ENCODE measurements at places on chromosomes 7 and 10.
A peak's percentile ranks its signal among the peaks of the same experiment; 100 is the strongest.

GRCh38 chr10:113982296-113982695, 61.4 kb upstream of the ADRB1 start:
- DNase-seq: no peak

GRCh38 chr10:20200758-20201157, 384.5 kb downstream of the PLXDC2 start:
- DNase-seq: no peak

DNA sequence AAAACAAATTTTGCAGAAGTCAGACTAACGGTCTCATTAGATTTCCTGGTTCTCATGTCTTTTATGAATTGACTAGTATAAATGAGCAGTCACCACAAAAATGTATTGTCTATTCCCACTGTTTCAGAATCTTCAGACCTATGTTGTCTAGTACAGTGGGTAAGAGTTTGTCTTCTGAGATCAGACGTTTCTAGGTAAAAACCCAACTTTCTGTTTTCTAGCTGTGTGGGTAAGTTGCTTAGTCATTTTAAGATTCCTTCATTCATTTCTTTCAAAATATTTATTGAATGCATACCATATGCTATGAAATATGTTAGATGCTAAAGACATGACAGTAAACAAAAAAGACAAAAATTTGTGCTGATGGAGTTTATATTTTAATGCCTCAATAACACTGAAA, 156.3 kb downstream of the POLR1F start:
- no peak for DNase-seq

- DNase-seq: no peak
Measured at GRCh38 chr10:120508393-120508792, 51.4 kb downstream of the PLPP4 start.

DNA sequence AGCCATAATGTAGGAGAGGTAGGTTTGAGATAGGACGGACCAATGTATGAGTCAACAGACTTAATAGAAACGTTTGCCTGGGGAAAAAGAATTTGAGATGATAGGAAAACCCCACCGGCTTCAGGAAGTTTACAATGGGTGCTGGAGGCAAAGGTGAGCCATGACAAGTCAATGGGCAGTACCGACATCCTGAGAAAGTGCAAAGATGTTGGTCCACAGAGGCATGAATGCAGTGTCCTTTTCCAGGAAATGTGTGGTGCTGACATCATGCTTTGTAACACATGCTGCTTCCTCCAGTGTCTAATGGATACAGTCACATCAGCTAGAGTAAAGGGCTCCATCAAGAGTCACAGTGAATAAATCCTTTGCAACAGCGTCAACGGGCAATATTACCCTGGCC, 533.6 kb downstream of the INHBA start:
- no peak for DNase-seq

DNA sequence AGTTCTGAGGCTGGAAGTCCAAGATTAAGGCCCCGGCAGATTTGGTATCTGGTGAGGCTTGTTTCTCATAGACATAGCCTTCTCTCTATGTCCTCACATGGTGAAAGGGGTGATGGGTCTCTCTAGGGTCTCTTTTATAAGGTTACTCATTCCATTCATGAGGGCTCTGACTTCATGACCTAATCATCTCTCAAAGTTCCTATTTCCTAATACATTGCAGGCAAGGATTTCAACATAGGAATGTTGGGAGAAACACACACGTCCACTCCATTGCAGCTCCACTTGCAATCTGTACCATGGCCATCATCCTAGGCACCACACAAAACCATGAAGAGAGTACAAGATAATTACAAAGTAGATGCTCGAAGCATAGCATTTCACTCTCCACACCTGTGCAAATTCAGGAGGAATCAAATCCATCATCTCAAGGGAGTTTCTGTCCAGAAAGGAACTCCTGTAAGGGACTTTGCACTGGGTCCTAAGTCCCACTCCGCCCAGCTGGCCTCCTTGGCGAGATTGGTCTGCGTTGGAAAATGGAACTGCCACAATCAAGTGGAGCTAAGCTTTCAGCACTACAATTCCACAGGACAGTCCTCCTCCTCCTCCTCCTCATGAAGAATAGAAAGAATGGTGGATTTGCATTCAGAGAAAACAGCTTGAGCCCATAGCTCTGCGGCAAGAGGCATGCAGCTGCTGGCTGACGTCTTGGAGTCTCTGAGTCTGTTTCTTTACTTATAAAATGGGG, 8.8 kb downstream of the DDC start:
- DNase-seq: no peak

DNA sequence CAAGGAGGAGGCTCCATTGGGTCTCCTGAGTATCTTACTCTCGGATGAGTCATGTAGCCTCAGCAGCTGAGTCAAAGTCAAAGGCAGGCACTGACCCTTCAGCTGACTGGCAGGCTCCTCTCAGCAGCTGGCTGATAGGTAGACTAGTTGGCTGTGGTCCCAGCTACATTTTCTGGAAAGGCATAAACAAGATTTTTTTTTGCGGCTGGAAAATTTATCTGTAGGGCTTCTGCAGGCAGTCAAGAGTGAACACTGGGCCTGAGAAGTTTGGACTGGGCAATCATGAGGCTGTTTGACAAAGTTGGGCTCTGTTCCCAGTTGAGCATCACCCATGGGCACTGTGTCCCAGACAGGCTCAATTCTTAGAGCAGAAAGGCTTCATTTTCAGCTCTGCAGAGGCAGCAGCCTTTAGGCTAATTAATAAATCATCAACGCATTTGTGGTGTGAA, 796.2 kb downstream of the CCSER2 start:
- peak; percentile 74 for DNase-seq

- DNase-seq: no peak
Measured at GRCh38 chr10:29028486-29028885, 260.4 kb upstream of the LYZL1 start.

DNA sequence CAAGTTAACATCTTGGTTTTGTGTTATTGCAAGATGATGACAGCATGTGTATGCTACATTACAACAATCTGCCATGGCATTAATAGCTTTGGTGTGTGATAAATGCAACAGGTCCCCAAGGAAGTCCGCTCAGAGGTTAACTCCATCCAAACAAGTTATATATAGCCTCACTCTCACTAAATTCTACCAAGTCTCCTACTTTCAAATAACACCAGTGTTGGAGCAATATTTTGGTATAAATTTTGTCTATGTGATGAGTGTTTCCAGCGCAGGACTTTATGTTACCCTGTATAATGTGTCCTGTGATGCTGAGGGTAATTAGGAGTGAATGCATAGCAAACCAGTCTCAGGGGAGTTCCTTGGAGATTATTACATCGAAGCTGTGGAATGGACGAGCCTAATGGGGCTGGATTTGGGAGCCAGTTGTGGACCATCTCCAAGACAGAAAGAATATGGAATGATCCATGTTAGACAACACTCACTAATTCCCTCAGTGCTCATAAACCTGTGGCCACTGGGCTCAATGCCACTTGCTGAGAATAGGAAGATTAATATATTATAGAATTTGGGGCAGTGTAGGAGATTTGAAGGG, 127.6 kb upstream of the CXCL12 start:
- DNase-seq: no peak

DNA sequence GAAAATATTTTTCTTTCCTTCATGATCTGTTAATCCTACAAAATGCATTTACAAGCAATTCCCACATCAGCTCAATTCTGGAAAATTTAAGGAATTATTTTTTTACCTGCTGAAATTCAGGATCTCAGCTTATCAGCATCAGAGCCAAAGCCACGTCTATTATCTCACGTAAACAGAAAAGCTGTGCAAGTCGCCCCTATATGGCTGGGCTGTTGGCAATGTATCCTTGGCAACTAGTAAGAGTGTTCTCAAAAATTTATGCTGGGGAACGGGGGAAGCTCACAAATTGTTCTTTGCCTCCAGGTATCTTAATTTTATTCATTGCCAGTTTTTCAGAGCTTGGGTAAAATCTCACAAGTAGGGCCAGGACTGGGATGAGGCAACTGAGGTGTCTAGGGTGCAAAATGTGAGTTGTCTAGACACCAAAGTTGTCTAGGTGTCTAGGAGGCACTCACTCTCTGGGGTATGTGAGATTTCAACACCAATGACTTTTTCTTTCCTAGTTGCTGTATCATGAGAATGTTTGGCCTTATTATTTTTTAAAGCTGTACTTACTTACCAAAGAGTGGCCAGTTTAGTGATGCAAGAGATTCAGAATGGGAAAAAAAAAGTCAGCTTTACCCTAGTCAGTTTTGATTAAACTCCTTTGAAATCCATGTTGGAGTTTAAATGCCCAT, 5.1 kb downstream of the GSTO2 start:
- DNase-seq: no peak

DNA sequence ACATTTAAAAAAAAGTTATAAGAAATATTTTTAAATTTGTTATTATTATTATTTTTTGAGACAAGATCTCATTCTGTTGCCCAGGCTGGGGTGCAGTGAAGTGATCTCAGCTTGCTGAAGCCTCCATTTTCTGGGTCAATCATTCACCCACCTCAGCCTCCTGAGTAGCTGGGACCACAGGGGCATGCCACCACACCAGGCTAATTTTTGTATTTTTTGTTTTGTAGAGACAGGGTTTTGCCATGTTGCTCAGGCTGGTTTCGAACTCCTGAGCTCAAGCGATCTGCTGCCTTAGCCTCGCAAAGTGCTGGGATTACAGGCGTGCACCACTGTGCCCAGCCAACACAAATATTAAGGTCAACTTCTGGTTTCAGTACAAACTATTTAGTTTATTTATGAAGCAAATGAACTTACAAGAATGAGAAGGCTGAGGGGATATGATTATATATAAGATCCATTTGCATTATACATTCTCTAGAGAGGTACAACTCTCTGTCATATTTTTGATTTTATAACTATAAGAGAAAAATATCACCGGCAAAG, 45.9 kb upstream of the FAM133B start:
- no peak for DNase-seq

GRCh38 chr7:83970081-83970480, 224.5 kb downstream of the SEMA3A start:
- DNase-seq: no peak

- DNase-seq: no peak
Measured at GRCh38 chr10:98536551-98536950, 89.8 kb upstream of the HPS1 start.

GRCh38 chr10:124650820-124651401, 93.3 kb downstream of the FAM53B start:
- DNase-seq: no peak

GRCh38 chr10:88762906-88763305, 3.1 kb downstream of the LIPN start:
- no peak for DNase-seq

GRCh38 chr10:497898-498451, 191.5 kb downstream of the DIP2C start:
- no peak for DNase-seq

- no peak for DNase-seq
Measured at GRCh38 chr7:46806856-46807255, 775.1 kb downstream of the TNS3 start.

GRCh38 chr10:48577158-48577557, 27.7 kb downstream of the ARHGAP22 start:
- no peak for DNase-seq

GRCh38 chr7:1359681-1360485, 99.4 kb downstream of the MICALL2 start:
- DNase-seq: no peak

DNA sequence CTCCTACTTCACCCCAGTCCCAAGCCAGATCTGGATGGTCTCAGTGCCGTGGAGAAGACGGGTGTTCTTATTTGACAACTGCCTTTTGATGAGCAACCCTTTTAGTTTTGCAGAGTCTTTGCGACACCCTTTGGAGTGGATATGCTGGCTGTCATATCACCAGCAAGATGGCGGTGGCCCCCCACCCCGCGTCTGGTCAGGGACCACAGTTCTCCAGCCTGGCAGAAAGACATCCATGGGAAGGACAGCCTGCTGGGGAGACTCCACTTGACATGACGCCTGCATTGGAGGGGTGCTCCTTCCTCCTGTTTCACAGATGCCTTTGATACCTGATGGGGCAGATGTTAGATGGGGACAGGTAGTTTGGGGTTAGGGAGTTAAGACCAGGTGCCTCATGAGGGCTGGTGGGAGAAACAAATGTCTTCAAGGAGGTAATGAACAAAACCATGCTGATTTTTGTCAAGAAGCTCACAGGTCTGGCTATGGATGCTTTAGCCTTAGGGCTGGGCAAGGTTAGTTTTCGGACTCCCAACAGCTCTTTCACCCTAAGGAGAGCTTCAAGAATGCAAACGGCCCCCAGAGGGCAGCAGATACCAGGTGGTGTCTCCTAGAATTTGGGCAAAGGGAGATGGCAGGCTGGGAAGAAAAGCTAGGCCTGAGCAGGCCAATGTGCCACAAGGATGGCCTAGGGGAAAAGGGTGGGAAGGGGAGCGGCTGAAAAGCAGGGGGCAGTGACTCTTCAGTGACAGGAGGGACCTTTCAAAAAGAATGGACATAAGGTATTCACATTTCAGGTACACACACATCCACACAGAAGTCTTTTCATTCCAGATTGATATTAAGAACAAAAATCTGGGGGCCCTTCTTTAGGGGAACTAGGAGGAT, 95.2 kb downstream of the CLEC2L start:
- no peak for DNase-seq

DNA sequence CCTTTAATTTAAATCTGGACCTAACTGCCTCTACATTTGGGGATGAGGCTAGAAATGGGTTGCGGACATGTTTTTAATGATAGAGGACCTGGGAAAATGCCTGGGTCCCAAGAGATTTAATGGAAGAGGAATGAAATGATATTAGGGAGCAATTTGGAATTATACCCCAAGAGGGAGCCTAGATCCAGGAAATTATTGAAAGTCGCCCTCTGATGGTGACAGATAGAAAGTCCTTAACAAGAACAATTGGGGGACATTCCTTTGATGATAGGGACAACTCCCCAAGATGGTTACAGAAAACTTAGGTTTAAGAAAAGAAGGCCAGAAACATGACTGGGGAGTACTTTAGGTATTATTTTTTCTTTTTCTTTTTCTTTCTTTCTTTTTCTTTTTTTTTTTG, 9.5 kb upstream of the TSGA13 start:
- peak; percentile 8 for DNase-seq

DNA sequence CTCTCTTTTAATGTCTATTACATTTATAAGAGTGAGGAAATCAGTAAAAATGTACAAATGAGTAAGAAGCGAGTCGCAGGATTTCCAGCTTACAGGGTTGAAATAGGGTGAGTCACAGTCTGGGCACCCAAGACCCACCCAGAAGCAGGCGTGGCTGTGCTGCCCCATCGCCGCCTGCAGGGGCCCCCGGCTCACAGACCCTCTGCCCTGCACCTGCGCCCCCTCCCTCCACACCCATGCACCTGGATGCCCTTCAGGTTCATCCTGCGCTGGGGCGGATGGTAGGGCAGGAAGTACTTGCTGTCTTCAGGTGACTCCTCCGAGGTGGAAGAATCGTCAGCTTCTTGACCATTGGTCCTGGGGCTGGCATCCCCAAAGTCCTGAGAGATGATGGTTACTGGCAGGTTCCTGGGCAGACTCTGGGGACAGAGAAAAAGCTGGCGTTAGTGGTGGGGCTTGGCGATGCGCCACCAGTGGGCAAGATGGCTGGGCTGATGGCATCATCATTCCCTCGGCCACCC, 90.2 kb upstream of the GNA12 start:
- DNase-seq: no peak

- DNase-seq: no peak
Measured at GRCh38 chr7:70725448-70725847, 406.5 kb upstream of the GALNT17 start.

GRCh38 chr10:101073631-101074030, 11.8 kb downstream of the KAZALD1 start:
- DNase-seq: no peak

GRCh38 chr7:84149573-84149972, 45.0 kb downstream of the SEMA3A start:
- DNase-seq: no peak

- no peak for DNase-seq
Measured at GRCh38 chr7:94050046-94050445, 45.9 kb upstream of the BET1 start.

GRCh38 chr10:33900596-33900995, 566.1 kb upstream of the NRP1 start:
- peak; percentile 1 for DNase-seq

All from hippocampal formation (tissue), 2 donors.